ENCODE measurements at places on chromosomes 7 and 10.

- peak; percentile 57 for DNase-seq
These were observed 81.0 kb downstream of the PPP1R3C start for GRCh38 chr10:91551856-91552255.

- no peak for DNase-seq
These were observed 17.2 kb downstream of the PLCE1 start for GRCh38 chr10:94010886-94011285.

GRCh38 chr7:30771880-30772425, 736 bp downstream of the MINDY4 start:
- DNase-seq, result no peak

DNA sequence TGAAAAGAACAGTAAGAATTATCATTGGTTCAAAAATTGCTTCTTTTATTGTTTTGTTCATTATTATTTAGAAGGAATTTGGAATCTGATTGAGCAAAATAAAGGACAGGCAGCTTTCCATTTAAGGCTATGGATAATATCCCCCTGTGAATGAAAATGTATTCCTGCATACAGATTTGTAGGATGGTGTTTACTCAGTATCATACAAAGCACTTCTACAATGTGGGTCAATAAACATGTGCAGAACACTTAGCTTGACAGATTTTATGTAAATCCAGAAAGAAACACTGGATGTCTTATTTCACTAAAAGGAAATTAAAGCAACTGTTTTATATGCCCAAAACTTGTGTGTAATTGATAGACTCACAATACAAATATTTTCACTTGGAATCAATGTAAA, 189.7 kb downstream of the THSD7A start:
- no peak for DNase-seq

GRCh38 chr10:128894641-128895040, 572.4 kb upstream of the MGMT start:
- no peak for DNase-seq

- no peak for DNase-seq
These were observed 163.7 kb upstream of the AHR start for GRCh38 chr7:17134786-17135185.

GRCh38 chr10:19629567-19629966, 186.7 kb upstream of the PLXDC2 start:
- peak; percentile 65 for DNase-seq

Measured in anterior cingulate cortex (tissue), 58 donors.